ENCODE measurements at places on chromosomes 7 and 10.

DNA sequence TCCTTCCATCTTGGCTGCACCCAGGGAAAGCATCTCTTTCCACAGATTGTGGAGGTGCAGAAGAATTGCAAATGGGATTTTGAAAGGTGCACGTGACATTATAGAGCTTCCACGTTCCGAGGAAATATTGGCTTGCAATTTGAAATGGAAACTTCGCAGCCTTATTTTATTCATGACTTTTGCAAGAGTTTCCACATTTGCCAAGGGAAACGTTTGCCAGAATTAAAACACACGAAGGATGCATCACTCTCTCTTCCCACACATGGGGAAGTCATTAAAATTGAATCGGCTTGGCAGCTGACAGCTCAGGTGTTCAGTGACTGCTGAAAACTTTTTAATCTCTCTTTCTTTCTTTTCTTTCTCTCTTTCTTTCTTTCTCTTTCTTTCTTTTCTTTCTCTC lies 475.4 kb upstream of the IGFBP3 start:
- no peak for DNase-seq

- DNase-seq: no peak
These were observed at the start of gene SOSTDC1 for GRCh38 chr7:16465469-16466361. TSS of gene SOSTDC1 (minus strand) at chr7:16465738. CDS start at chr7:16465668, 70 bp downstream.

- no peak for DNase-seq
These were observed 50.4 kb downstream of the FAM171A1 start for GRCh38 chr10:15320522-15321203.

DNA sequence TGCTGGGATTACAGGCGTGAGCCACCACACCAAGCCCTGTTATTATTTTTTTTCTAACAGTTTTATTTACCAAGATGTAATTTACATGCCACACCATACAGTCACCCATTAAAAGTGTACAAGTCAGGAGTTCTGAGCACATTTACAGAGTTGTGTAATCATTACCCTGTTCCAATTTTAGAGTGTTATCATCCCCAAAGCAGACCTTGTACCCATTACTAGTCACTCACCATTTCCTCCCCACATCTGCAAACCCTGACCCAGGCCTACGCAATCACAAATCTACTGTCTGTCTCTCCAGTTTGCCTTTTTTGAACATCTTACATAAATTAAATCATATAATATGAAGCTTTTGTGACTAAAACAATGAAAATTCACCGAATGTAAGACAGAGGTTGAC lies 402.9 kb upstream of the FOXK1 start:
- no peak for DNase-seq

- DNase-seq: no peak
These were observed 472.0 kb downstream of the RPS24 start for GRCh38 chr10:78505657-78506056.
